EL (cell line): ENCODE measurements at places on chromosomes 2 and 18.
A peak's percentile ranks its signal among the peaks of the same experiment; 100 is the strongest.

DNA sequence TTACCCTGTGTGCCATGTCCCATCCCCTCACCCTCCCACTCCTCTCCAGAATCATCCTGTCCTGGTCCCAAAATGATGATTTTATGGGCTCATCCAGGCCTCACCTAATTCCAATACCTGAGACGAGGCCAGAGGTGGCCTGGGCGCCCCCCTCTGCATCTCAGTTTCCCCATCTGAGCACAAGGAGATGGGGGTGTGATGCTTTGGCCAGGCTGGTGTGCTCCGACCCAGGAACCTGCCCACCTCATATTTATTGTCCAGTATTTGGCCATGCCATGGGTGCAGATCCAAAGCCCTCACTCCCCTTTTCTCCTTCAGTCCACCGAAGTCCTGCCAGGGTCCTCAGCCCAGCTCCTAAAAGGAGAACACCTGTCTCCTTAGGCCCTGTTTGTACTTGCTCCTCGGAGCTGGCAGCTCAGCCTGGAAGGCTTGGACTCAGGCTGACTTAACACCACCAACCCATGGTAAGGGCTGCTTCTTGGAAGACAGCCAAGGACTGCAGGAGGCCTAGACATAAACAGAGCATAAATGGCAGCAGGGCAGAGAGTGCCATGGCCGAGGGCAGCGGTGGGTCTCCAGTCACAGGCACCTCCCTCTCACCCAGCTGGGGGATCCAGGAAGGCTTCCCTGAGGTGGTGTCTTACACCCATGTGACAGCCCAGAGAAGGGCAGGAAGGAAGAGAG, 3.6 kb downstream of the TEX51 start:
- DNase-seq: no peak

DNA sequence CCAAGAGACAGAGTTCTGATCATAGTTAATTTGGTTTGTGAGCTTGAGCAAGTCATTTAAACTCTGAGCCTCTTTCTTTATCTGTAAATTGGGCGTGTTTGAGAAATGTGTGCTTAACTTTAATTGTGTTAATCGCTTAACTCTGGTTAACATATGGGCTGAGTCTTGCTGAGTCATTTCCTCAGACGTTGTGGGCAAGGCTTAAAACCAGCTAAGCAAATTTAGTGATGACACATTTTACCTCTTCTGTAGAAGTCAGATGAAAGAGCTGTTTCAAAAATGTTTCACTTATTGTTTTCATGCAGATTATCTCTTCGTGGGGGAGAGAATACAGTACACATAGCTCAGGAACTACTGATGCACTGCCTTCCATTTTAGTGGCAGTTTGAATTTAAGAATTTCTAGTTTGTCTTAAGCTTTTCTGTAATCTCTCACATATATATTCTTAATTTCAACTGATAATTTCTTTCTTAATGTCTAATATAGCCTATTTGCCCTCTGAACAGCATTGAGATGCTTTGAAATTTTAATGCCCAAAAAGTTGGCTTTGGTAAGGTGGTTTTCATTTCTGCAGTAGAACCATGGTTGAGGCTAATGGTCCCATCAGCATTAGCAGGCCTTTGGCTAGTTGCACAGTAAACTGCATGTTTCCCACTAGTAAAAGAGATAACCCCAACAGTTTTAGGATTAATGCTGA, 34.9 kb downstream of the RAB10 start:
- DNase-seq: peak; percentile 85

- no peak for DNase-seq
Observed at GRCh38 chr18:6732952-6733351, 3.4 kb downstream of the ARHGAP28 start.

- DNase-seq: no peak
Observed at GRCh38 chr18:55685638-55686037, 97.6 kb upstream of the TCF4 start.

- DNase-seq: no peak
Observed at GRCh38 chr18:61975526-61976326, 82.9 kb upstream of the RNF152 start.

- no peak for DNase-seq
Observed at GRCh38 chr2:217609952-217610351, 392.8 kb downstream of the TNS1 start.

DNA sequence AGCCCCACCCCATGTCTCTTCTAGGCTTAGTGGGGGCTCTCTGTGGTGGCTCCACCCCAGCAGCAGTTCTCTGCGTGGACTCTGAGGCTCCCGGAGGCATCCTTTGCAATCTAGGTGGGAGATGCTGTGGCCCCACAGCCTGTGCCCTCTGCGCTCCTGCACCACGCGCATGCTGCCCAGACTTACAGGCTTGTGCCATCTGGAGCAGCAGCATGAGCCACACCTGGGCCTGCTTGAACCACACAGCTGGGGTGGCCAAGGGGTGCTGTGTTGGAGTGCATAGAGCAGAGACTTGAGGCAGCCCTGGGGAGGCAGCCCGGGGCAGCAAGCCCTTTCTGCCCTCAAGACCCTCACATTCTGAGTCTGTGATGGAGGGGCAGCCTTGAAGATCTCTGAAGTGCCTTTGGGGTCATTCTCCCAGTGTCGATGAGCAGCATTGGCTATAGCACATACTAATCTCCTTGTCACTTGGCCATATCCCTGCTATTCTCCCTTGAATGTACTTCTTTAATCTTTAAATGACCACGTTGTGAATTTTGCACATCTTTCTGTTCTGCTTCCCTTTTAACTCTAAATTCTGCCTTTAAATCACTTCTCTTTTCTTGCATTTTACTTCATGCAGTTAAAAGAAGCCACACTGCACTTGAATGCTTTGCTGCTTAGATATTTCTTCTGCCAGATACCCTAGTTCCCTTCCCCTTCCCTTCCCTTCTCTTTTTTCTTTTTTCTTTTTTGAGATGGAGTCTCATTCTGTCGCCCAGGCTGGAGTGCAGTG, 62.4 kb downstream of the NCAPH start:
- no peak for DNase-seq

DNA sequence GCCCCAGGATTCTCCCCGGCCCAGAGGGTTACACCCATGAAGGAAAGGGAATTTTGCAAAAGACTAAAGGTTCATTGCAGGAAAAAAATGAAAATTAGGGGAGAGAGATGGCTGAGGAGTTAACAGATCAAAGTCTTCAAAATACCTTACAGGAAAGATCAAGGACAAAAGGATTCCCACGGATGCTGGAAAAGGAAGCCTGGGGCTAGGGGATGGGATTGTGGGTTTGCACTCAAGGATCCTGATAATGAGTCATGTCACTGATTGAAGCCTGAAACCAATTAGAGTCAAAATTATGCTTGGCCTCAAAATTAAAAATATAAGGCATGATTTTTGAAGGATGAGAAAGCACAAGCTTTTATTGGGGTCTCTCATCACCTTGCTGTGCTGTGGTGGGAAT, 32.6 kb upstream of the COPS8 start:
- no peak for DNase-seq

DNA sequence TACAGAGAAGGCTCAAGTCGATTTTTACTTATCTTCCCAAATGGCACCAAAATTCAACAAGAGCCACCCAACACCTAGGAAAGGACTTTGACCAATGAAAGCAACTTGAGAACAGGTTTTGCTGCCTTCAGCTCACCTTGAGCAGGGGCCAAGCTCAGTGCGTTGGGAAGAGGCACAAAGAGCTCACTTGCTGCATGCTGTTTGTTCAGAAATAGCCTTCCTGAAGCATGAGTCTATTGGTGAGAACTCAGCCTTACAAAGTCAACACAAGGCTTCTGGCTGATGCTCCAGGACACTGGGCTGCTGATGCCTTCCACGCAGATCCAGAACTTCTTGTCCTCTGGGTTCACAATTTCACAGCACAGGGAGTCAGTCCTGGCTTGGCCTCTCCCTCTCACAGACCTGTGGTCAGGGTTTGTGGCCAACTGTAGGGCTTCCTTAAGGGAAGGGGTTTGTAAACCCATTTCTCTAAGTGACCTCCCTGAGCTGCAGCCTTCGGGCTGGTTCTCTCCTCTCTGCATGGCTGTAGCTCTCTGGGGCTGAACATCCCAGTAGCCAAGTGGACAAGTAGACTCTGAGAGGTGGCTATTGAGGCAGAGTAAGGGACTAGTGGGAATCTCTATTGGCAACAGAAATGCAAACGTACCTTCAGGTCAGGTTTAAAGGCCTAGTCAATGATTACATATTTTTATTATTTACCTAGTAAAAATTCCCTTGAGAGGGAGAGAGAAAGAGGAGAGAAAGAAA, 124.7 kb upstream of the GATA6 start:
- DNase-seq: no peak

DNA sequence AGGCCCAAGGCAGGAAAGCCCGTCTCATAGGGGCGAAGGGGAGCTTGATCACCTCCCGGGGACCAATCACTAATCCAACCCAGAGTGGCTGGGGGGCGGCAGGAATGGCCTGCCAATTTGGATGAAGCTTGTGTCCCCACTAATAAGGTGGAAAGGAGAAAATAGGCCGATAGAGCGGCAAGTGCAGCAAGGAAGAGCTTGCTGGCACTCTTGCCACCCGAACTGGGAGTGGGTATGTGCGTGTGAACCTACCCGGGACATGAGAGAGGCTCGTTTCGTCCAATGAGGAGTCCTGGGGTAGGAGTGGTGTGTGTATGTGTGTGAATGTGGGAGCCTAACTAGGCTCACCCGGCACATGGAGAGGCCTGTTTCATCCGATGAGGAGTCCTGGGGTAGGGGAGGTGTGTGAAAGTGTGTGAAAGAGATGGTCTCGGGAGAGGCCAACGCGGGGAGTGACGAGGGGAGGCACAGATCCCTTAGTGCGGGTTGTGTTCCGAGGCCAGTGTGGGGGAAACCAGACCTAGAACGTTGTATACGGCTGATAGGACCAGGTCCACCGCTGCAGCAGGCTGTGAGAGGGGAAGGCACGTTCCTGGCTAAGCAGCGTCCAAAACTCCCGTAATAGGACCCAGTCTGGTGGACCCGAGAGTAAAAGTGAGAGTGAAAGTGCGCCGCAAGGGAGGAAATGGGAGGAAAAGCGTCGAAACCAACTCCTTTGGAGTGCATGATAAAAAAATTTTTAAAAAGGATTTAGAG, 47.1 kb upstream of the SELENOI start:
- peak; percentile 70 for DNase-seq

- DNase-seq: no peak
Observed at GRCh38 chr2:229426464-229426863, 155.4 kb upstream of the PID1 start.

DNA sequence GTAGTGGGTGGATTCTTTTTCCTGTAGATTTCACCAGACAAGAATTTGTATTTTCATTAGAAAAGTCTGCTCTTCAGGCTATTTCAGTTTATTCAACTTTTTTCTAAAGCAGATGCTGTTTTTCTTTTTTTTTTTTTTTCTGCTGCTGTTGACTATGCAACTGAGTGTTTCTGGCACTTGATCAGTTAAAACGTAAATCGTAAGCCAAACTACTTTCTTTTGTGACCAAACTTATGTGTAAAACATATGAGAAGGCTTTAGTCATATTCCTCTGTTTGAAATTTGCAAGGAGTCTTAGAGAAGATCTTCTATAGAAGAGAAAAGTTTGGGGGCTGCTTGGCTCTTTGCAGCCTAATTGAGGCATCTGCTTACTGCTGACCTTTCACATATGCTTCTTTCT, 170.1 kb downstream of the PARD3B start:
- DNase-seq: no peak

DNA sequence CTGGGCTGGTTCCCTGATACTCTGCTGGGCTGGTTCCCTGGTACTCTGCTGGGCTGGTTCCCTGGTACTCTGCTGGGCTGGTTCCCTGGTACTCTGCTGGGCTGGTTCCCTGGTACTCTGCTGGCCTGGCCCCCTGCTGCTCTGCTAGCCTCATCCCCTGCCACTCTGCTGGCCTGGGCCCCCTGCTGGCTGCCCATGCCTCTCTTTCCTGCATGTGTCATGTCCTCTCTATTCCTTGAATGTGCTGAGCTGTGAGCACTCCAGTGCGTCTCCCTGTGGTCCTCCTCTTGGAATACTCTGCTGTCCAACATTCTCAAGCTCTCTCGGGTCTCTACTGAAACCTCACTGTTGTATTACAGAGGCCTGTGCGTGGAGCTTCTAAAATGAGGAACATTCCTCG, 216.3 kb downstream of the RNF144A start:
- DNase-seq: peak; percentile 12

- no peak for DNase-seq
Observed at GRCh38 chr2:216163518-216163917, 54.4 kb downstream of the XRCC5 start.

DNA sequence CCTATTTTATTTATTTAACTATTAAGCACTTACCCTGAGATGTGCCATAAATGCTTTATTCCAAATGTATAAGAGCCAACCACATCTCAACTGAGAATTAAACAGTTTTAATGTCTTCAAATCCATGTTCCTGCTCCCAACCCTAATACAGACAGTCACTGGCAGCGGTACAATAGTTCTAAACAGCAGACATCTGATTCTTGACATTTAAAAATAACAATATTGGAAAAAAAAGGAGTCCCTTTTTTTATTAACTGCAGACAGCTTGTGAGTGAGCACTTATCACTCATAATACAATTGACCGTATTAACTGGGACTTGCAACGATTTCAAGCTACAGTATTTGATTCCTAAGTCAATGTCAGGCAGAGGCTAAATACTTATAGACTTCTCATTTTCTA, 424.6 kb downstream of the TGIF1 start:
- DNase-seq: no peak

DNA sequence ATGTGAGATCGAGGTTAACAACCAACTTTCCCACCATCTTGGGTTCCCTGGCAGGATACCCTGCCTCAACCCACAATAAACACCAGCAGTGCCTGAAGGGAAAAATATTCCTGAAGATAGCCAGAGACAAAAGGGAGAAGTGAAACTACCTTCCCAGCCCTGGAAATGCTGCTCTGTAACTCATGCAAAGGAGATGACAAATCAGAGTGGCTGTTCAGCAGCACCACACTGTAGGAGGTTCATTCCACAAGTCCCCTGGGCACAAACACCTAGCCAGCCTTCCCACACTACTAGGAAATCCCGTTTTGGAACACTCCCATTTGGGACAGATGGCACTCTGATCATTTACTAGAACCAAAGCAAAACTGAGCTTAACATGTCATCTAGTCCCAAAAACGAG, 190.7 kb upstream of the RBBP8 start:
- DNase-seq: peak; percentile 3

- DNase-seq: peak; percentile 80
Observed at GRCh38 chr2:127217470-127218325, 2.4 kb downstream of the CYP27C1 start.

- no peak for DNase-seq
Observed at GRCh38 chr2:224258059-224258458, 143.8 kb downstream of the FAM124B start.

DNA sequence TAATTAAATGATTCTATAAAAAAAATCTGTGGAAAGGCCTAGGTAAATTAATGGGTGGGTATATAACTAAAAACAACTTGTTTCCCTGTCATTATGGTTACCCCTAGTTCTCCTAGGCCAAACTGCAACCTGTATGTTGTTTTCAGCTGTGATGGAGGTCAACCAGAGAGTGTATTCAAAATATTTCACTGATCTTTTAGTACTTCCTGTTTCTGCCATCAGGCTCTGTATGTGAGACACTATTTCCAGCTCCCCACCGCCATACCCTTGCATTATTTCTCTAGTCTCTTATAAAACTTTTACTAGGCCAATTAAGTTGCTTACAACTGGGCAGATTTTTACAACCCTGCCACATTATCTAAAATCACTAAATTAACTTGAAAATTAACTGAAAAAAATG, 21.0 kb upstream of the CDKL4 start:
- no peak for DNase-seq
